ENCODE measurements at places on chromosomes 5 and 9.

GRCh38 chr9:3528451-3528850, 2.6 kb upstream of the RFX3 start:
- no peak for DNase-seq

GRCh38 chr9:3177146-3177761, 333.4 kb upstream of the PUM3 start:
- DNase-seq, result no peak

DNA sequence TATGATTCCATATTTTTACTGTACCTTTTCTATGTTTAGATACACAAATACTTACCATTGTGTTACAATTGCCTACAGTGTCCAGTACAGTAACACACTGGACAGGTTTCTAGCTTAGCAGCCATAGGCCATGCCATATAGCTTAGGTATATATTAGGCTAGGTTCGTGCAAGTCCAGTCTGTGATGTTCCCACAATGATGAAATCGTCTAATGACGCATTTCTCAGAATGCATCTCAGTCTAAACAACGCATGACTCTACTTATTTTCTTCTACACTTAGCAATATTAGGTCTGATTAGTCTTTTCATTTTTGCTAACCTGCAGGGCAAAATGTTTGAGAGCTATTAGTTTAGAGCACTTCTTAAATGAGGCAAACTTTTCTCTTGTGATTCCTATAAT, 22.7 kb downstream of the OR2S2 start:
- no peak for DNase-seq

- peak; percentile 33 for DNase-seq
Observed at GRCh38 chr5:147369742-147370374, 135.0 kb downstream of the STK32A start.

- DNase-seq, result no peak
Observed at GRCh38 chr9:1875921-1876448, 139.2 kb upstream of the SMARCA2 start.

DNA sequence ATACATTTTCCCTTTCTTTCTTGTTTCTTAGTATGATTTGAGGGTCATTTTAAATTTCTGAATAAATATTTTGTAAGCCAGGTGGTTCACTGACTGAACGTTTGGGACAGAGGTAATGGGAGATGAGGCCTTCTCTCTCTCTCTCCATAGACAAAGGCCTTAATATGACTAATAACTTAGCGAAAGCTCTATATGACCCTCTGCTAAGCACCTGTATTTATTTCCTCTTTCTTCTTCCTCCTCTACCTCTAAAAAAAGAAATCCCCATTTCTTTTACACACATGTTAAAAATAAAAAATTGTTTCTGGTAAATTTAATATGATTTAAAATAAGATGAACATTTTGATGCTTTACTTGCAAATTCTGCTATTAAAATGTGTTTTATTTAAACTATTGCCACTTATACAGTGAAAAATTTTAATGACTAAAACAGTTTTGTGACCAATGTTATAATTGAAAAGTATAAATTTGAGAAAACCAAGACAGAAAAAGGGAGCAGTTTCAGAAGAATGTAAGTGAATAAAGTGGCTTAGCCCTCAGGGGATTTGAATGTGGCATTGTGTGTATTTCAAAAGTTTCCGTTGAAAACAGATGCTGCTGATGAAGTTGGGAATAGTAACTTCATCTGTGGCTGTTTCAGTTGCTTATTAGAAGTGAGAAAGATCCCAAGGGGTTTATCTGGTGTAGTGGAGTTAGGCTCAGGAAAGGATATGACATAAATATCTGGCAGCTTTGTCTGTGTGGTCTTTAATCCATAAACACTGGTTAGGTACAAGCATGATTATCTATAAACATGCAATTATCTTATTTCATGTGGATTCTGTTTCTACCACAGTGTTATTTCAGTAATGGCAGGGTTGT, 128.6 kb upstream of the GRHPR start:
- DNase-seq, result peak; percentile 39

- DNase-seq, result no peak
Observed at GRCh38 chr5:95759005-95759404, 27.9 kb downstream of the RHOBTB3 start.

GRCh38 chr5:141298376-141298775, 5.5 kb downstream of the SLC25A2 start:
- DNase-seq, result no peak

GRCh38 chr9:5112646-5113045, 72.8 kb downstream of the INSL6 start:
- no peak for DNase-seq

DNA sequence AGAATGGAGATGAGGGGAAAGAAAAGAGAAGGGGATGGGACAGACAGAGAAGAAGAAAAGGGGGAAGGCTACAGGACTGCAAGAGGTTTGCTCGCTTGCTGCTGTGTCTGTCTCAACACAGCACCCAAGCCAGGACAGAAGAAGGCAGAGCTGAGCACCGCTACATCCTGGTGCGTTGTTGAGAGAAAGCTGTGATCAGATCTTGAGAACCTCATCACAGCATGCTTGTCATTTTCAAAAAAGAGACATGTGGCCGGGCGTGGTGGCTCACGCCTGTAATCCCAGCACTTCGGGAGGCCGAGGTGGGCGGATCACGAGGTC, 110.9 kb downstream of the NXNL2 start:
- DNase-seq, result no peak

Data from eye (tissue), 1 donor.